ENCODE measurements at places on chromosomes 16 and 17. TPM values are rescaled to one million over a fixed set of nuclear protein-coding genes. Genes with fewer than 3 reads are reported as not detected.

The TBC1D3C gene
- 0.32 TPM for total RNA-seq

The SPNS2 gene
- total RNA-seq = 14.2 TPM

The KRT25 gene
- not detected for total RNA-seq

The TP53TG3C gene
- total RNA-seq = not detected

The RNF43 gene
- total RNA-seq = 4.0 TPM

The KCNJ18 gene
- total RNA-seq = not detected

The CLDN9 gene
- total RNA-seq = 0.24 TPM

The TPSG1 gene
- total RNA-seq = 0.21 TPM

The SLC6A2 gene
- not detected for total RNA-seq

The PPP1R27 gene
- total RNA-seq = not detected

Data from left cardiac atrium (tissue), 4 donors.